ENCODE measurements at places on chromosomes 6 and 20.
A peak's percentile ranks its signal among the peaks of the same experiment; 100 is the strongest.

- DNase-seq, result no peak
These were observed 68.1 kb upstream of the SLC22A16 start for GRCh38 chr6:110544472-110544871.

- no peak for DNase-seq
These were observed 1.1 kb upstream of the SIM1 start for GRCh38 chr6:100465701-100466409.

- DNase-seq, result no peak
These were observed 8.6 kb upstream of the GABBR1 start for GRCh38 chr6:29641430-29642148.

DNA sequence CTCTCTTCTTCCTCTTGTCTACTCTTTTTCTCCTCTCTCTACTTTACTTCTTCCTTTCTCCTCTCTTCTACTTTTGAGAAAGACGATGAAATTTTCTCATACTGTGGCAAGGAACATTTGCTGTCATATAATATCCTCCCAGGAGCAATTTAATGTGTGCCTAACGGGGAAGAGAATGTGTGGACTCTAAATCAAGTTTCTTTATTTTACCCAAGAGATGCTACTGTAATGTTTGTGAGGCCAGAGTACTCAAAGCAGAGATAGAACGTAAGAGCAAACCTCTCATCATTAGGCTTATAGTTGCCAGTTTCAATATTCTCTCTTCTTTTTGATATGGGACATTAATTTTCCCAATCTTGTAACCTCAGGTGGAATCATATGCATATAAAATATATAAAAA is 801.4 kb downstream of the BCKDHB start:
- no peak for DNase-seq

DNA sequence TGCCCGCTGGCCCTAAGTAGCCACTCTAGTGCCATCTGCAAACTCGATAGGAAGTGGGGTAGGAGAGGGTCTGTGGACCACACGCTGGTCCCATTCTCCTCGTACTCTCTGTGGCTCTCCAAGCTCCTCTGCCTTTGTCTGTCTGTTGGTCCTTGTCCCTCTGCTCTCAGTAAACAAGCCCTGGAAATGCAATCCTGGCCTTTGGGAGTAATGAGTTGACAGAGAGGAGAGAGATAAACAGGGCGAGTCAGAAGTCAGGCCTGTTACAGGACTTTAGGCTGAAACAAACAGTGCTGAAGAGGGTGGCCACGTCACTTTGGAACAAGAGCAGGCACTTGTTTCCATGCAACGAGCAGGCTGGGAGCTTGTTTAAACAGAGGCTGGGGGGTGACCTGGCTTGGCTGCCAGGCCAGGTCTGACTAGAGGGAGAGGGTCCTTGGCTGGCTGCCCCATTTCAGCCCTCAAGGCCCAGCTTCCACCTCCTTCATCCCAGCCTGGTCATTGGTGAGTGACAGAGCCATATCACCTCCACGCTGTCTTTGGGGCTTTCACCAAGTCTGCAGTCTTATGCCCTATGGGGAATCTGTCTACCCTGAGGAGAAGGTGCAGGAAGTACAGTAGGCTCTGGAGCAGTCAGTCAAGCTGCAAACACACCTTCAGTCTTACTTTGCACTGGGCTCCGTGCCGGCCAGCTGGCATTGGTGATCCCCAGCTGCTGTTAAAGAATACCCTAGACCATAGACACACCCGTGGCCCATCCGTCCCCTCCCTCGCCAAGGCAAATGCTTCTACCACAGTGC is 22.6 kb downstream of the FOXP4 start:
- no peak for DNase-seq

GRCh38 chr6:84033523-84034451 is at the start of gene MRAP2:
MRAP2 (plus strand) TSS chr6:84033772; CDS start chr6:84055319, 21,547 bp downstream.
- DNase-seq, result peak; percentile 68

DNA sequence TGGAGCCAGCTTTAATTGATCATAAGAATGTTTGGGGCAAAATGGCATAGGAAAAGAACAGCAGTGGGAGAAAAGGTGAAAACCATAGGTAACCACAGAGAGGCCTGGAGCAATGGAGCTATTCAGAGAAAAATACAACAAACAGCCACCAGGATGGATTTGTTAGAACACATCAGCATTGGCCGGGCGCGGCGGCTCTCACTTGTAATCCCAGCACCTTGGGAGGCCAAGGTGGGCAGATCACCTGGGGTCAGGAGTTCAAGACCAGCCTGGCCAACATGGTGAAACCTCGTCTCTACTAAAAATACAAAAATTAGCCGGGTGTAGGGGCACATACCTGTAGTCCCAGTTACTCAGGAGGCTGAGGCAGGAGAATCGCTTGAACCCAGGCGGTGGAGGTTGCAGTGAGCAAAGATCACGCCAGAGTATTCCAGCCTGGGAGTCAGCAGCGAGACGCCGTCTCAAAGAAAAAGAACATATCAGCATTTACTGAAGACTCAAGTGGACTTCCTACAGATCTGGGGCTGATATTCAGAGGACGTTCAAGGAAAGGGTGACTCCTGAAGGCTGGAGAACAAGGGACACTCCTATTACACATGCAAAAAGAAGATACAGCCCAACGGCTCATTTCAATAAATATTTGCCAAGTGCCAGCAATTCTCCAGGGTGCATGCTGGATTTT is 20.2 kb downstream of the SNHG17 start:
- DNase-seq, result no peak

DNA sequence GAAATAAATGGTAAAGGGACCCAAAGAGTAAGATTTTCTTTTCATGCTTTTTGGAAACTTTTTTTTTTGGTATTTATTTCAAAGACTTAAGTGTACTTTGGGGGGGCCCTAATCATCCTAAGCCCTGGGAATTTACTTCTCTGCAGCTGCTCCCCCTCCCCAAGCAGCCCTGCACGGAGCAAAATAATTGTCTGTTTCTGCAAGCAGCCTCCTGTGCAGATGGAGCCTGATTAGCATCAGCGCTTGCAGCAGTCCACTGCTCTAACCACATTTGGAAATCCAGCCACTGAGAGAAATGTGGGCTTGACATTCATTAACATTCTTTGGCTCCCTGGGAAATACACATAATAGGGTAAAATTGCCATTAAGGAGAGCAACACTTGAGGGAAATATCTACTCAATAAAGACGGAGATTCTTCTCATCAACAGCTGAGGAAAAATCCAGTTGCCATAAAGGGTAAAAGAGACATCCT is 309.2 kb upstream of the MAP3K7 start:
- no peak for DNase-seq

DNA sequence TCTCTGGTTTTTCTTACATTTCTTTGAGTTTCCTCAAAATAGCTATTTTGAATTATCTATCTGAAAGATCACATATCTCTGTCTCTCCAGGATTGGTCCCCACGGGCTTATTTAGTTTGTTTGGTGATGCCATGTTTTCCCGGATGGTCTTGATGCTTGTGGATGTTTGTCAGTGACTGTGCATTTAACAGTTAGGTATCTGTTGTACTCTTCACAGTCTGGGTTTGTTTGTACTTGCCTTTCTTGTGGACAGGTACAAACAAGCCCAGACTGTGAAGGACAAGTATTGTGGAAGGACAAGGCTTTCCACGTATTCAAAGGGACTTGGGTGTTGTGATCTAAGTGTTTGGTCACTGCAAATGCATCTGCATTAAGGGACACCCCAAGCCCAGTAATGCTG is 49.9 kb upstream of the TOP1 start:
- DNase-seq, result no peak

All from right forelimb (tissue), 1 donor.